ENCODE measurements at places on chromosomes 11 and 22.

- DNase-seq, result no peak
These were observed 821 bp downstream of the CELF1 start for GRCh38 chr11:47552056-47552565.

GRCh38 chr11:86246293-86246675, 1.7 kb downstream of the EED start:
- no peak for DNase-seq

- no peak for DNase-seq
These were observed 6.6 kb upstream of the SNX32 start for GRCh38 chr11:65826984-65827735.

GRCh38 chr11:110032259-110032658, 60.9 kb upstream of the ZC3H12C start:
- no peak for DNase-seq

- DNase-seq, result no peak
These were observed 28.5 kb downstream of the RSPH14 start for GRCh38 chr22:23113067-23113846.
